M059J (cell line): ENCODE measurements at places on chromosomes 2 and 18. TPM values are rescaled to one million over a fixed set of nuclear protein-coding genes. Genes with fewer than 3 reads are reported as not detected.

The CAPN13 gene
- not detected in 2 replicates for total RNA-seq

The ASB18 gene
- 0.30 TPM in 1 of 2 replicates, not detected in the other for total RNA-seq

The MYOM1 gene
- 0.10 TPM in 1 of 2 replicates, not detected in the other for total RNA-seq

DNA sequence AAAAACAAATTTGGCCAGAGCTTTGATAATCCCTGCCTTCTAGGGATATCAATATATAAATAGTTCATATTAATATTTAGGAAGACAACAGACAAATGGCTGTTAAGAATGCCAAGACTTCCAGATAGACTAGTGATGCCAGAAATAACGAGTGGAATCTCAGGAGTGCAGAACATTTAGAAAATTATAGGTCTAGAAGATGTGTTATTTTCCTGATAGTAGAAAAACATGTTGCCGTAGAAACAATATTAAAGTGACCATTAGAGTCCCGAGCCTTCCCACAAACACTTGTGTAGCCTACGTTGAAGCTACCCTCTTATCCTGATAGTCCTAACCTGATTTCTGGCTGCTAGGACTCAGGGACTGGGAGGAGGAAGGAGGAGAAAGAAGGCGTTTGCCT, 54.3 kb upstream of the ITGA6 start:
- DNase-seq = no peak

DNA sequence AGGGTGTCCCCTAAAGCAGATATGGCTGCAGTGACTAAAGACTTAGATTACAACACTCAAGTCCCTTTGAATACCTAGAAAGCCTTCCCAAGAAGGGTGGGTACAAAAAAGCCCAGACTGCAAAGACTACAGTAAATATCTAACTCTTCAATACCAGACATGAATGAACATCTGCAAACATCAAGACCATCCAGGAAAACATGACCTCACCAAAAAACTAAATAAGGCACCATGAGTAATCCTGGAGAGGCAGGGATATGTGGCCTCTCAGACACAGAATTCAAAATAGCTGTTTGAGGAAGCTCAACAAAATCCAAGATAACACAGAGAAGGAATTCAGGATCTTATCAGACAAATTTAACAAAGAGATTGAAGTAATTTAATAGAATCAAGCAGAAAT, 138.2 kb upstream of the OTOS start:
- no peak for DNase-seq

DNA sequence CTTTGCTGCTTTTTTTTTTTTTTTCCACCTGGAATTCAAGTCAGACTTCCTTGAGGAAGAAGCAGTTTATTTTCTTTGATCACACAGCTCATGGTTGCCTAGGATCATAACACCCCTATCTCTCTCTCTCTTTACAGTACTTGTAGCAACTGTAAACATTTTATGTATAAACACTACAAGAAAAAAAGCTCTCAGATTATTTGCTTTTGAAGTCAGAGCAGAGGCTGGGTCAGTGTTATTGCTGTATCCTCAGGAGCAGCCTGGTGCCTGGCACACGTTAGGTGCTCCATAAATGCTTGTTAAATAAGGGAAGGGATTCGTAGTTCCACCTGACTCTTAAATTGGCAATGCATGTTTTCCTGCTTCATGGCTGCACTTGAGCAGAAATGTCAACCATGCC, 221.2 kb downstream of the TGIF1 start:
- DNase-seq = no peak

GRCh38 chr2:190470256-190470826, 62.2 kb downstream of the MFSD6 start:
- DNase-seq = no peak

GRCh38 chr2:137151731-137152130, 386.4 kb downstream of the THSD7B start:
- no peak for DNase-seq

GRCh38 chr2:26144953-26145680, 27.8 kb upstream of the GAREM2 start:
- peak; percentile 51 for DNase-seq

DNA sequence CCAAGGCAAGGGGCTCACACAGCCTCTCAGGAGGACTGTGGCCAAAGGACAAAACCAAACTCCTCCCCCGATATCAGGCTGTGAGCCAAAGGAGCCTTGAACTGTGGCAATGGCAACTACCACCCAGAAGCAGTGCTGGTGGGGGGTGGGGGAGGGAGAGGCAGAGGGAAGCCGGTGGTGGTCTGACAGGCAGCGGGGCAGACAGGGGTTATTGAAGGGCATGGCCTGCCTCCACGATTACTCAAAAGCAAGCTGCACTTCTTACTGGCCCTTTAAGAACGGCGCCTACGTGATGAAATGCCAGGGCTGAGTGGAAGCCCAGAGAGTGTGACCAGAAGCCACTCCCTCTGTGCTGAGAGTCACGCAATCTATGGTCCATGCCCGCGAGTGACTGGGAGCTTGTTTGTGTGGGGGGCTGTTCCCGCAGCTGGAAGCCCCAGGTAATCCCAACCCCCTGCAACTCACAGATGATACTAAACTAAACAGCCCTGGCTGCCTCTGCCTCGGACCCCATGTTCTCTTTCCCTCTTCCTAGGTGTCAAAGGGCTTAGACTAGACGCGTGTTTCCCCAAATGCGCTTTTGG, 128.2 kb upstream of the CXCR4 start:
- no peak for DNase-seq

- peak; percentile 88 for DNase-seq
These were observed 10.3 kb upstream of the ATOH8 start for GRCh38 chr2:85743304-85743978.

DNA sequence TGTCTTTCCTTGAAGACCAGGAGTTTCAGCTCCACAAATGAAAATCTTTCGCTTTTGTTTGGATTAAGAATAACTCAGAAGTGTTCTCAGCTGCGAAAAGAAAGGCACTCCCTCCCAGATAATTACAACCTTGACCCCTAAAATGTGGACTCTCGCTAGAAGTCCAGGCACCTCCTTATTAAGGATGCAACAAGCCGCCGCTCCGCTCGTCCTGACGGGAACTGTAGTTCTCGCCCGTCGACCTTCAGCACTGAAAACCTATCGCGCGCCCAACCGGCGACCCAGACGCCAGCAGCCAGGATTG, 559 bp downstream of the IMMT start:
- no peak for DNase-seq

DNA sequence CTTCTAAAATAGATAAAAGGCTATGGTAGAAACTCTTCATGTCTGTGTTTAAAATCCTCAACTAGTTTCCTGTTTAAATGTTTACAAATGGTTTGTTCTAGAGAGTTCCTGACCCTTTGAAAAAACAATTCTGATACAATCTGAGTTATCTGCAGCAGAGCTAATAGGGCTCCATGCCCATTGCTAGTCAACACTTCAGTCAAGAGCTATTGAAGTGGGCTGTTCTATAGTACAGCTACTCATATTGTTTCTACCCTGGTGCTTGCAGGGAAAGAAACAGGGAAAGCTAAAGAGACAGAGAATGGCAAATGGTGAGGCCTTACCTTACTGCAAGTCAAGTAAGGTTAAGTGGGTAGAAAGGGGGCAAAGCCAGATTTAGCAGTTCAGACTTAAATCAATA, 112.3 kb upstream of the CAVIN2 start:
- DNase-seq = no peak

DNA sequence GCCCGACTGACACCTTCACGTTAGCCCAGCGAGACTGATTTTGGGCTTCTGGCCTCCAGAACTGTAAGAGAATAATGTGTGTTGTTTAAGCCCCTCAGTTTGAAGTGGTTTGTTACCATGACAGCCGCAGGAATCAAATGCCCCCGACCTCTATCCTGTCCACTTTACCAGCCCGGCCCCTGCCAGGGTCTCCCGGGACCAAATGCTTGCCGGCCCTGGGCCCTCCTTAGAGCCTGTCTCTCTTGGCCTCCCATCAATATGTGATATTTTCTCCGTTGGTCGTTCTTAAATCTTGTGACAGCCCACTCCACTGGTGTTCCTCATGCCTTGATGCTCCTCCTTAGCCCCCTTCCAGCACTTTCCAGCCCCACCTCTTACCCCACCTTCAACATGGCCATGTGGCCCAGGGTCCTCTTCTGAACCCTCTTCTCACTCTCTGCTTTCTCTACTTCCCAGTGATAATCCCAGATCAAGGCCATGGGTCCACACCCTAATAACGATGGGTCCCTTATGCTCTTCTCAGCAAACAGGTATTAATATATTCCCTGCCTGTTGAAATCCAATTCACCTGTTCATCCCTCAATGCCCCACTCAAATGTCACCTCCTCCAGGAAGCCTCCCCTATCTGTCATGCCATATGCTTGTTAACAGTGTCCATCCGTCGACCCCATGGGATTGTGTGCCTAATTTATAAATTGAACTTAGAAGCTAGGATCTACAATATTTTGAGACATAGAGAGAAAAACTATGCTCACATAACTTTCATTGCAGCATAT, 192.8 kb downstream of the ZFP36L2 start:
- no peak for DNase-seq

- DNase-seq = peak; percentile 72
These were observed 296.9 kb downstream of the ZNF521 start for GRCh38 chr18:25055076-25055475.

- DNase-seq = peak; percentile 82
These were observed 31.8 kb downstream of the TBC1D8 start for GRCh38 chr2:101119431-101119830.

DNA sequence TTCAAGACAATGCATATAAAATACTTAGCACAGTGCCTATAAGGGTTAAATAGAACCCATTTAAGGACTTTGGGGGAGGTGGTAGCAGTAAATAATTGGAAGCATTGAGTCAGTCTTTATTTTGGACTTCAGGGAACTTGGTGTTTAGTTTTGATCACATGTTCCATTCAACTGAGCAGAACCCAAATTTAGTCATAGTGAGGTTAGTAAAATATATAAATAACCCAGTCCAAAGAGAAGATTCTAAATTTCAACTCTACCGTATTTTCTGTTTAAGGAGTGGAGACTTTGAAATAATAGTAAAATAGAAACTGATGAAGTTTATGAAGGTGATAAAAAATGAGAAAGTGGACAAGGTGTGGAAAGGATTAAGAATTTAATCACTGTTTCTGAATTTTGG, 19.7 kb downstream of the TWSG1 start:
- no peak for DNase-seq
